ENCODE measurements at places on chromosomes 7 and 10.

- DNase-seq, result no peak
Observed at GRCh38 chr7:91054374-91054773, 209.9 kb upstream of the FZD1 start.

DNA sequence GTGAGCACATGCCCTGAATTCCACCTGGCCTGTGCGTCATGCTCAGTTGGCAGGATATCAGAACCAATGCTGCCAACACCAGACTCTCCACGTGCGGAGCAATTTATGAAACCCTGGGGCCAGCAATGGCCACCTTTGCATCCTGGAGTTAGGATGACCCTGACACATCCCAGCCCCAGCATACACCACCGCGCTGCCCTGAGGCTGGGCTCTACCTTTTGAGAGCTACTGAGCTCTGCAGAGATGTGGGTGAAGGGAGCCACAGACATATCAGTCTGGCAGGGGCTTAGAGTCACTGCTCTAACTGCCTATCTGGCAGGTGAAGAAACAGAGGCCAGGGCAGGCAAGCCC lies 41.9 kb downstream of the SYPL1 start:
- no peak for DNase-seq

- DNase-seq, result no peak
Observed at GRCh38 chr10:62554632-62555199, 180.5 kb downstream of the ZNF365 start.

- no peak for DNase-seq
Observed at GRCh38 chr7:55019691-55020465, 1.1 kb downstream of the EGFR start.

DNA sequence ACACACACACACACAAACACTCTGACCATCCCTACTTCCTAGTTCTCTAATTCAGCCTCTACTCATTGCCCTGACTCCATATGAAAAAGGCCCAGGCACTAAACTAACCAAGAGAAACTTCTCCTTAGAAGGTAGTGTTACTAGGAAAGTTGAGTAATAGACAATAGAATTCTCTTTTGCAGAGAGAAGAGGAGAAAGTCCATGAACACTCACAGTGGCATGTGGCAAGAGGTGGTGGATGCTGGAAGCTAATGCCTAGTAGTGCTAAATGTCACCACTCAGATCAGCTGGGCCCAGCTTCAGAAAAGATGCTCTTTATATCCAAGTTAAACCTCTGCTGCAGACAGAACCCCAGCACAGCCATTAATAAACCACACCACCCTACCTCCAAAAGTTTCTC lies 58.2 kb downstream of the SORBS1 start:
- no peak for DNase-seq
